Activated T-helper 1 cell treated with anti-CD3 and anti-CD28 coated beads, Interleukin-2, amount 50 U/mL, for 16 hours (primary cell): ENCODE measurements at places on chromosomes 7 and 10.

- no peak for DNase-seq
Observed at GRCh38 chr7:152149363-152149762, 123.9 kb downstream of the GALNT11 start.

DNA sequence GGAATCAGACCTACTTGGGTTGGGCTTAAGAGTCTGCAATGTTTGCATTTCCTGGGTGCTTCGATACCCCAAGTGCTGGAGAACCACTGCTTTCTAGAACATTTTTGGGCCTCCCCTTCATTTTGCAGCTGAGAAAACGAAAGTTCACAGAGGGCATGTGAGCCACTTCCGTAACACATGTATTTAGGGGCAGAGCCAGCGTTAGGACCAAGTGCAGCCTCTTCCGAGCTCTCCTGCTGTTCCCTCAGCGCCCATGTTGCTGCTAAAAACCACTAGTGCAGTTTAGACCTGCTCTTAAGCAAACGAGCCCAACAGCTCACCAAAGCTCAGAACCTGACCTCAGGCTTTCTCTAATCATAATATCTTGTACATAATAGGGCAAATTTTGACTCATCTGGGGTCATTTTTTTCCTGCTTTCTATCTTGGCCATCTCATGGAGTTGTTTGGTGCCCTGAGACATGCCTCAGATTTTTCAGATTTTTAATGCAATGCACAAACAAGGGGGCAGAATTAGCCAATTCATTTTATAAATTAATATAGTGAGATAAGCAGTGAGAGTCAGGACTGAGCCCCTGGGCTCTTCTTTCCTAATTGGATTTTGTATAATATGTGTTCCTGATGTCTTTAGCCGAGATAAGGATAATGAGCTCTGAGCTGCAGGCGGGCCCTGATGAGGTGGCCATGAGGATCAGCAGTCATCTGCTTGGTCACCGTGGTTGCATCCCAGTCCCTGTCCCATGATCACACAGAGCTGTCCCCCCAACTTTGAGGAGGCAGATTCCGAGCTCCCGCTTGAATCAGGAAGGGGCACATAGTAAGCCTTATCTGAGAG, 12.9 kb downstream of the BAG3 start:
- no peak for DNase-seq

DNA sequence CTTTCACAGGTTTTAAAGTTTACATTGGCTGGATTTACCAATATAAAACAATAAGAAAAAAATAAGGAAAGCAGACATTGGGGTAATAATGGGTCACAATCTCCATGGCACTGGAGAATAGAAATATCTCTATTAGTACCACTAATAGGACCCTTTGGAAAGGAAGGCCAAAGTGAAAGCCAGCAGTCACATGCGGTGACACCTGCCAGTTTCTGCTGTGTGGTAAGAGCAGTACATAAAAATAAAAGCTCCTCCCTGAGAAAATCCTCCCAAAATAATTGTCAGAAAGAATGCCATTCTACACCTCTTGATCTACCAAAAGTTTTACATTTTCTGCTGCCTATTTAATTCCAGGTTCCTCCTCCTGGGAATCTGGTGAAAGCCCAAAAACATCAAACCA, 30.4 kb upstream of the SLC13A1 start:
- no peak for DNase-seq

- no peak for DNase-seq
Observed at GRCh38 chr7:106957766-106958165, 86.7 kb upstream of the PRKAR2B start.

- DNase-seq = no peak
Observed at GRCh38 chr7:1555813-1556543, at the start of gene TMEM184A. TMEM184A (minus strand) TSS chr7:1556205; CDS start chr7:1555484, 721 bp downstream.

DNA sequence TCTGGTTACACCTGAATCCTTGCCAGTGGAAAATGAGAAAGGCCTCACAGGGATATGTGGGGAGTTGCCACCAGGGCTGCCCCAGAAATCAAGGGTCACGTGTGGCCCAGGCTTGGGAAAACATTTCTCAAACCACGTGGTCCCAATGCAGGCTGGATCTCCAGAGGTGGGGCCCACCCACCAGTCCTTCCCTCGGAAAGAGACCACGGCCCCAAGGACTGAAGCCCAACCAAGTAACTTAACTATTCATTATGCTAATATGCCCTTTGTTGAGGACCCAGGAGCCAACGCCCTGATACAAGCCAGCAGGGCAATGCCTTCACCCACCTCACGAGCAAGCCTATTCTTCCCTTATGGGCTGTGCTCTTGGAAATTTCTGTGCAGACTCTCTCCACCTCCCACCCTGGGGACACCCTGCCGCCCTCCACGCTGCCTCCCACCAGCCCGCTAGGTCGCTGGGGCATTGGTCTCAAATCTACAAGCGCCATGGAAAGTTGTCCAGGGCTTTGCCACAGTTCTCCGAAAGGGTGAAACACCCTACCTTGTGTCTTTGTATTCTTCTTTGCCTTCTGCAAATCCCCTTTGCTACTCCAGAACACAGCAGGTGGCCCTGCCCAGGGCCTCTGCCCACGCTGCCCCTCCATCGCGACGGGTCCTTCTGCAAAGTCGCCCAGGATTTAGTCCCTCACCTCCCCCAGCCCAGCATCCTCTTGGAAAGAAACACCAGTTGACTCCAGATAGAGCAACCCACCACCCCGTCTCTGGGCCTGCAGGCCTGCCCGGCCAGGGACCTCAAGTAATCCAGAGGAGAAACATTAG, 8.8 kb downstream of the TNS3 start:
- DNase-seq = no peak

GRCh38 chr7:155761162-155761561, 51.1 kb downstream of the SHH start:
- DNase-seq = no peak

- no peak for DNase-seq
Observed at GRCh38 chr7:138032186-138032585, 30.3 kb upstream of the CREB3L2 start.

GRCh38 chr10:8055420-8056349, 1.2 kb downstream of the GATA3 start:
- DNase-seq = no peak

DNA sequence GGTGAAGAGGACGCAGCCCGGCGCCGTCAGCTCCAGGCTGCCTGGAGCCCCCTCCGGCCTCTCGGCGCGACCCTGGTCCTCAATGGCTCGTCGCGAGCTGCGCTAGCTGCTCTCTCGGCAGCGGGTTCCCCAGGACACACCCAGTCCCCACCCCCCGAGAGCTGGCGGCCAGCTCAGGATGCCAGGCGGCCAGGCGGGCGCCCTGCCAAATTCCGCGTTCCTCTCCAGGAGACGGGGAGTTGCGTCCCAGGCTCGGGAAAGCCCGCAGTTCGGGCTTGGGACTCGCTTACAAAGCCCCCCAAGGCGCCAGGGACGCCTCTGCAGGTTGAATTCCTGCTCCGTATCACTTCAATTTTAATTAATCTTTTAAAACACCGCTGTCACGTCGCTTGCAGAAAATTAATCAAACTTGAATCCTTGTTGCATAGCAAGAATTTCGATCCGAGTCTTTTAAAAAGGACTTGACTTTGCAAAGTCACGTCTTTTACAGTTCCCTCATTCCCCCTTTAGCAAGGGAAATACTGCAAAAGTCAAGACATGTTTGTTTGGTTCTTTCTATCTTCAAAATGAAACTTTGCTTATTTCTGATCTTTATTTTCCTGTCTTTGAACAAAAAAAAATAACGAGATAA, 28.2 kb downstream of the SKIDA1 start:
- no peak for DNase-seq

- DNase-seq = no peak
Observed at GRCh38 chr10:86506062-86506461, 15.5 kb downstream of the WAPL start.

GRCh38 chr10:73408978-73409521, 4.8 kb downstream of the ANXA7 start:
- DNase-seq = no peak
